ENCODE measurements at places on chromosomes 6 and 20. TPM values are rescaled to one million over a fixed set of nuclear protein-coding genes. Genes with fewer than 3 reads are reported as not detected.

The FAM110A gene
- total RNA-seq, result 45.1 TPM

The HSPA12B gene
- total RNA-seq, result not detected

The UBE2C gene
- 615 TPM for total RNA-seq

The ACOT13 gene
- total RNA-seq, result 10.1 TPM

The PSORS1C1 gene
- 0.48 TPM for total RNA-seq

The MTHFD1L gene
- total RNA-seq, result 44.7 TPM

The ID1 gene
- 71.6 TPM for total RNA-seq

The SLC17A3 gene
- not detected for total RNA-seq

The NR2E1 gene
- total RNA-seq, result 0.13 TPM

The HLA-DRB1 gene
- not detected for total RNA-seq

The SNRNP48 gene
- 25.3 TPM for total RNA-seq

The SUPT3H gene
- 15.8 TPM for total RNA-seq

The HLA-DOA gene
- total RNA-seq, result not detected

The C20orf144 gene
- total RNA-seq, result 0.42 TPM

The NFATC2 gene
- total RNA-seq, result not detected

The SLC22A2 gene
- total RNA-seq, result 0.02 TPM

The FABP7 gene
- 1.7 TPM for total RNA-seq

The CLPSL1 gene
- not detected for total RNA-seq

The PCMT1 gene
- total RNA-seq, result 95.8 TPM

The CST4 gene
- total RNA-seq, result not detected

The COL9A1 gene
- total RNA-seq, result 4.8 TPM

The UBD gene
- not detected for total RNA-seq

The ADGRF1 gene
- total RNA-seq, result not detected

The VEGFA gene
- 27.0 TPM for total RNA-seq

The DTNBP1 gene
- total RNA-seq, result 5.4 TPM

The EGFL8 gene
- total RNA-seq, result 6.4 TPM
